ENCODE measurements at places on chromosomes 5 and 9. TPM values are rescaled to one million over a fixed set of nuclear protein-coding genes. Genes with fewer than 3 reads are reported as not detected.

RORB gene
- 1.8 TPM for total RNA-seq

PCDHAC2 gene
- total RNA-seq: 6.8 TPM

ANKRD34B gene
- not detected for total RNA-seq

MPDZ gene
- total RNA-seq: 43.3 TPM

TMC1 gene
- not detected for total RNA-seq

SPATA31C1 gene
- total RNA-seq: not detected

ADGRV1 gene
- total RNA-seq: 74.9 TPM

GRCh38 chr5:89129941-89130340, 247.0 kb upstream of the MEF2C start:
- no peak overlapping the region for H3K4me3 ChIP-seq
- peaks cover 14% of the 10 kb centered on the region for H3K4me1 ChIP-seq
- H3K27ac ChIP-seq: no peak overlapping the region
- no peak for DNase-seq
- no peaks in the 10 kb centered on the region for H3K36me3 ChIP-seq

DNA sequence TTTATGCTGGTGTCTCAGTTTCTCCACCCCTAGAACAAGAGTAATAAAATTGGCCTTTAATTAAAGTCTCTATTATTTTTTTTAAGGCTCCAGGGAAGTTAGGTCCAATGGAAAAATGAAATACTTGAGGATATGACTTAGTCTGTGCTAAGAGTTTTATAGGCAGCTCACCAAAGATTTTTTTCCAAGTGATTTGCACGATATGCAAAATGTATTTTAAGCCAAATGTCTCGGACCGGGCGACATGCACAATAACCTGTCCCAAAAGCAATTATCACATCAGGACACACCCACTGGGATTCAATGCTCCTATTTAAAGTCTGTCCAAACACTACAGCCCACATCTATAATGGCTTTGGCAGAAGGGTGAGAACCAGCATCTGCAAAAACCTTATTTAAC, 136.1 kb upstream of the ANKH start:
- peaks cover 23% of the 10 kb centered on the region for H3K4me1 ChIP-seq
- H3K36me3 ChIP-seq: no peaks in the 10 kb centered on the region
- no peaks in the 10 kb centered on the region for H3K27me3 ChIP-seq
- DNase-seq: no peak
- peak overlapping the region; percentile 85 for H3K27ac ChIP-seq
- H3K4me3 ChIP-seq: no peak overlapping the region

- no peak overlapping the region for H3K4me3 ChIP-seq
- H3K27ac ChIP-seq: peak overlapping the region; percentile 89
- H3K36me3 ChIP-seq: no peaks in the 10 kb centered on the region
These were observed 1.4 kb upstream of the DAB2 start for GRCh38 chr5:39426051-39426745.

DNA sequence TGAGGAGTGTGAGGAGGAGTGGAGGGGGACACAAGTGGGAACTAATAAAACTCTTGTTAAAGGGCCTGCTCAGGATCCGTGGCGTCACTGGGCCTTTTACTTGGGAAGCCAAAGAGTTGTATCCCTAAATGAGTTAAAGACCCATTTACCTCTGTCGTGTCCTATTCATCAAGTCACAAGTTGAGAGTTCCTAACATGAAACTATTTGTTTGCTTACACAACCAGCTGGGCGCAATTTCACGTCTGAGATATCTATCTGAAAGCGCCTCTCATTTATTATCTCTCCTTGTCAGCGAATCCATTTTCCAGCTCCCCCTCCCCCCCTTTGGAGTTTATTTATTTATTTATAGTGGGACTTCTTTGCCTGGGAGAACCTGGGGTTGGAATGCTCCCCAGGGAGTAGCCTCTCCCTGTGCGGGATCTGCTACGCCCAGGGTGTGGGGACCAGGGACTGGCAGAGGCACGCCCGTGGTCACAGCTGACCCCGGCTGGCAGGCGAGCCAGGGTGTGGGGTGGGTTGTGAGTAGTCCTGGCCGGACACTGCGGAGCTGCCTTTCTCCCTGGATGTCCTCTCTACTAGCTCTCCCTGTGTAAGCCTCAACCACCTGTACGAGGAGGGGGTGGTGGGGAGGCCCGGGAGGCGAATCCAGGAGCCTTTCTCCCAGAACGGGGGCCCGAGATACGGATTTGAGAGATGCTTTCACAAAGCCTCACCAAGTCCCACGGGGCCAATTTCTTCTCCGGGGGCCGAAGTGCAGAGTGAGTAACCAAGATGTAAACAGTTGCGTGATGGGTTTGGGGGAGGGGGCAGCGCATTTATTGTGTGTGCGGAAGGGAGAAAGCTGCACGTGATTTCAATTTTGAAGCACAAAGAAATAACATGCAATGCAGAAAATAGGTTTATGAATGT, 15.3 kb downstream of the NR2F1 start:
- H3K4me1 ChIP-seq: no peaks in the 10 kb centered on the region
- H3K27me3 ChIP-seq: peaks cover 100% of the 10 kb centered on the region
- H3K27ac ChIP-seq: no peak overlapping the region
- no peak overlapping the region for H3K4me3 ChIP-seq

DNA sequence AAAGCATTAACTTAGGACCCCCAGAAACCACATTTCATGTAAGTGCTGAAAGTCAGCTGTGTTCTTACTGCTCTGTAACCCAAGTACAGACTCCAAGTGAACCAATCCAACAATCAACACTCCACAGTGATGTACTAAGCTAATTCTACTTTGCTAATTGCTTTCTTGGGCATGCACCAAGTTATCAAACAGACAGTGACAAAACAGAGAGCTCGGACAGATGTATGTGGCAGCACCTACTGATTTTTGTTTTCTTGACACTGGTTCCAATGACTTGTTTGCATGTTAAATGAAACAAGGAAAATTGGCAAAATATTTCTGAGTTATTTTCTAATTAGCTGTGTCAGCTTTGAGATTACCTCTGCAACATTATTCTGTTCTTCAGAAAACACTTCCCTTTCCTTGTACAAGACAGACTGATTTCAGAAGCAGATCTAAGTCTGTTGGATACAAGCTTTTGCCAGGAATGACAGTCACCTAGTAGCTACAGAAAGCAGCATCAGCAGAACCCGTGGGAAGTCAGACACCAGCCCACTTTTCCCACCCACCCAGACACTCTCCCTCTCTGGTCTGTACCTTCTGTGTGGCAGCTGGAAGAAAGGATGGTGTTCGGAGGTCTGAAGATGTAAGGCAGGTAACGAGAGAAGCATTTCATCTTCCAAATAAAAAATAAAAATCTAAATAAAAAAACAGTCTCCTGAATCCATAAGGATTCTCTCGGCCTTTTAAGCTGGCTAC, 176.7 kb upstream of the PPP2R2B start:
- H3K4me1 ChIP-seq: no peaks in the 10 kb centered on the region
- no peak overlapping the region for H3K4me3 ChIP-seq
- peaks cover 5% of the 10 kb centered on the region for H3K27me3 ChIP-seq
- H3K27ac ChIP-seq: no peak overlapping the region

GRCh38 chr5:4676934-4677333, 463.2 kb upstream of the ADAMTS16 start:
- no peak for DNase-seq
- no peaks in the 10 kb centered on the region for H3K4me1 ChIP-seq
- H3K27me3 ChIP-seq: no peaks in the 10 kb centered on the region
- no peaks in the 10 kb centered on the region for H3K36me3 ChIP-seq
- H3K4me3 ChIP-seq: no peak overlapping the region
- H3K27ac ChIP-seq: no peak overlapping the region

GRCh38 chr5:756171-756570, 28.4 kb downstream of the ZDHHC11B start:
- H3K27ac ChIP-seq: no peak overlapping the region
- no peaks in the 10 kb centered on the region for H3K36me3 ChIP-seq
- no peak overlapping the region for H3K4me3 ChIP-seq
- no peak for DNase-seq

- peak; percentile 16 for DNase-seq
- peak overlapping the region; percentile 38 for H3K27ac ChIP-seq
- H3K4me3 ChIP-seq: no peak overlapping the region
- H3K36me3 ChIP-seq: no peaks in the 10 kb centered on the region
These were observed 371.2 kb downstream of the PDE4D start for GRCh38 chr5:59522201-59522831.

DNA sequence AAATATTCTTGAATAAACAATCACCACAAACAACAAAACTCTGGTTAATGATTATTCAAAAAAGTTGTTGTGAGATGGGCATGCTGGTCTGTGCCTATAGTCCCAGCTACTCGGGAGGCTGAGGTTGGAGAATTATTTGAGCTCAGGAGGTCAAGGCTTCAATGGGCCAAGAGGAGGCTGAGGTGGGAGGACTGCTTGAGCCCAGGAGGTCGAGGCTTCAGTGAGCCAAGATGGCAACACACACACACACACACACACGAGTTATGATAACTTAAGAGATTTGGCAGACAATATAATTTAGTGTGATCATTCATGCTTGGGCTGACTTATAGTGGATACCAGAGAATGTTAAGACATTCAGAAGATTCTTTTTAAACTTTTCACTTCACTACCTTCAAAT, 14.9 kb downstream of the LYSMD3 start:
- H3K27me3 ChIP-seq: no peaks in the 10 kb centered on the region
- no peaks in the 10 kb centered on the region for H3K4me1 ChIP-seq
- no peaks in the 10 kb centered on the region for H3K36me3 ChIP-seq
- H3K27ac ChIP-seq: no peak overlapping the region
- DNase-seq: no peak

DNA sequence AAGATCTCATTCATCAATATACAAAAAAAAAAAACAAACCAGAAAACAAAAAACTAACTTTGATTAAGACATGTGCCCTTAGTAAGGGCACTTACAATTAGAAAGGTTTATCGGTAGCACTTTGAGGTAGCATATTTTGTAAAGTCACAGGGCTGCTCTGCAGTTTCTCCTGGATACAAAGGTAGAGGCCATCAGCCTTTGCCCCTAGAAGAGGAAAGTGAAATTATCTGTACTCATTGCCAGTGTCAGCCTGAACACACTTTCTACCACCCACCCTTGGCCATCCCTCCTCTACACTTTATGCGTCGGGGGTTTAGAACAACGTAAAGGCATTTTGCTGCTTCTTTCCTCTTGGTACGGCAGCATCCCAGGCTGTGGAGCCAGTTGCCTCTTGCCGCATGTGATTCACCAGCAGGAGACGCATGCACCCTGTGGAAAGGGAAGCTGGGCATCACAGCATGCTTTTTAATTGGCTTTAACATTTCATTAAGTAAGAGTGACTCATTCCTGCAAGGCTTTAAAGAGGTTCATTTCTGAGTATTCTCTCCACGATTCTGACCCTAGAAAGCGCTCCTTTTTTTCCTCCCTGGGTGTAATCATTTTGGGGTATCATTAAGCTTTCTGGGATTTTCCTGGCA, 84.6 kb downstream of the CEMIP2 start:
- H3K4me3 ChIP-seq: no peak overlapping the region
- H3K4me1 ChIP-seq: peaks cover 42% of the 10 kb centered on the region
- no peaks in the 10 kb centered on the region for H3K27me3 ChIP-seq
- DNase-seq: peak; percentile 28
- no peaks in the 10 kb centered on the region for H3K36me3 ChIP-seq

DNA sequence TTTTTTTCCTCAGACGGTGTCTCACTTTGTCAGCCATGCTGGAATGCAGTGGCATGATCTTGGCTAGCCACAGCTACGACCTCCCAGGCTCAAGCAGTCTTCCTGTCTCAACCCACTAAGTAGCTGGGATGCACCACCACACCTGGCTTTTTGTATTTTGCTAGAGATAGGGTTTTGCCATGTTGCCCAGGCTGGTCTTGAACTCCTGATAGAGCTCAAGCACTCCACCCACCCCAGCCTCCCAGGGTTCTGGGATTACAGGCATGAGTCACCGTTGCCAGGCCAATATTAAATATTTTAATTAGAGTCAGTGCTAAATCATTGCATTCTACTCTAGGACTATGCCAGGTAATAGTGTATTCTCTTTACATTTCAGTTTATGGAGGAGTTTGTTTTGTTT, 41.5 kb downstream of the UBE2R2 start:
- H3K27ac ChIP-seq: no peak overlapping the region
- no peak for DNase-seq
- H3K36me3 ChIP-seq: no peaks in the 10 kb centered on the region
- peaks cover 4% of the 10 kb centered on the region for H3K4me1 ChIP-seq

- H3K4me1 ChIP-seq: peaks cover 9% of the 10 kb centered on the region
- no peak overlapping the region for H3K4me3 ChIP-seq
These were observed 25.7 kb downstream of the PUM3 start for GRCh38 chr9:2817999-2818803.

DNA sequence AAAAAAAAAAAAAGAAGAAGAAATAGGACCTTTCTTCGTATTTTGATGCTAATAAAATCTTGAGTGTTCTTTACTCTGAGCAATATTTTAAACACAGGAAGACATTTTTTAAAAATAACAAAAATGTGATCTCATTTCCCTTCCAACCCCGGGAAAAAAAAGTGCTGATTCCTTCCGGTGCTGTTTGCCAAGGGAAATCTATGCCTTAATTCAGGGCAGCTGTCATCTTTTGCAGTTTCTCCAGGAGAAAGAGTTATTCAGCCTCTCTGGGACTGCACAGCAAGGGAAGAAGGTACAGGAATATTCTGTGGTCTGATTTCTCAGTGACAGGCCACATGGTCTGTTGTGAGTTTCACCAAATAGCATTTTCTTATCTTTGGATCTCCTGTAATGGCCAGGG, 291.9 kb upstream of the IRX1 start:
- no peaks in the 10 kb centered on the region for H3K27me3 ChIP-seq
- DNase-seq: no peak
- no peaks in the 10 kb centered on the region for H3K4me1 ChIP-seq
- H3K4me3 ChIP-seq: no peak overlapping the region
- no peak overlapping the region for H3K27ac ChIP-seq

DNA sequence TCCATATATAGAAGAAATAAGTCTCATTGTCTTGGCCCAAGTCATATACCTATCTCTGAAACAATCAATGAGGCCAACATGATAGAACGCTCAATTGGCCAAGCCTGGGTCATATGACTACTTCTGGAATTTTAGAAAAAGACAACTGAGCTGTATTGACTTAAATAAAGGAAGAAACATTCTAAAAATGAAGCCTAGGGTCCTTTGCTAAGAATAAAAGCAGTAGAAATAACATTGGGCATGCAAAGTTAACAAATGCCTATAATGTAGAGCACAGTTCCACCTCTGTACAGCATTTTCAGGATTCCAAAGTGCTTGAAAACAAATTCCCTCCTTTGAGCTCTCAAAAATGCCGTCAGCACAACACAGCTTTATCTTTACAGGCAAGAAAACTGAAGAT, 391.8 kb downstream of the PRELID2 start:
- no peak overlapping the region for H3K27ac ChIP-seq
- H3K36me3 ChIP-seq: no peaks in the 10 kb centered on the region
- H3K4me1 ChIP-seq: no peaks in the 10 kb centered on the region

DNA sequence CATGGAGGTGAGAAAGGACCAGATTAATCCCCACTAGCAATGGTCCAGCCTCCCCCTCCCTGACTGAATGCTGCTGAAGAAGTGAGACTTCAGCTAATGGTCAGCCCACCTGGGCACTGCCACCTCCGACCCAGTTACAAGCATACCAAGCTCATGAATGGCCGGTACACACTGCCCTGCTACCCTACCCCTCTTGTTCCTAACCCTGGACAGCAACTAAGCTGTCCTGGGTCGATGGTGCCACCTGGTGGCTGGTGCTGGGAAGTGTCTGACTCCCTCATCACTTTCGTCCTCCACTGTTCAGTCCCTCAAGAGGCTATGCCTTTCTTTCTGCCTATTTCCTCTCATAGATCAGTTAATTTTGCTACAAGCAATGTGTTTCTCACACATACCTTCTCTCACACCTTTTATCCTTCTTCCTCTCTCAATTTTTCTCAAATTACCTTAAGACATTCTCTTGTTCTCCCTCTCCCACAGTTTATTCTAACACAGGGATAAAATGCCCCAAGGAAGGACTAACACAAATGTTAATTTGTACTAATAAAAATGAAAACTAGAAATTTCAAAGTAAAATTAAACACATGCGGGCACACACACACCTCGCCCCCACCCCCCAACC, 42.4 kb downstream of the PAX5 start:
- DNase-seq: no peak
- H3K4me1 ChIP-seq: peaks cover under 1% of the 10 kb centered on the region
- no peak overlapping the region for H3K4me3 ChIP-seq
- peaks cover 57% of the 10 kb centered on the region for H3K27me3 ChIP-seq
- no peak overlapping the region for H3K27ac ChIP-seq
- H3K36me3 ChIP-seq: no peaks in the 10 kb centered on the region
